ENCODE measurements at places on chromosomes 4 and X.

DNA sequence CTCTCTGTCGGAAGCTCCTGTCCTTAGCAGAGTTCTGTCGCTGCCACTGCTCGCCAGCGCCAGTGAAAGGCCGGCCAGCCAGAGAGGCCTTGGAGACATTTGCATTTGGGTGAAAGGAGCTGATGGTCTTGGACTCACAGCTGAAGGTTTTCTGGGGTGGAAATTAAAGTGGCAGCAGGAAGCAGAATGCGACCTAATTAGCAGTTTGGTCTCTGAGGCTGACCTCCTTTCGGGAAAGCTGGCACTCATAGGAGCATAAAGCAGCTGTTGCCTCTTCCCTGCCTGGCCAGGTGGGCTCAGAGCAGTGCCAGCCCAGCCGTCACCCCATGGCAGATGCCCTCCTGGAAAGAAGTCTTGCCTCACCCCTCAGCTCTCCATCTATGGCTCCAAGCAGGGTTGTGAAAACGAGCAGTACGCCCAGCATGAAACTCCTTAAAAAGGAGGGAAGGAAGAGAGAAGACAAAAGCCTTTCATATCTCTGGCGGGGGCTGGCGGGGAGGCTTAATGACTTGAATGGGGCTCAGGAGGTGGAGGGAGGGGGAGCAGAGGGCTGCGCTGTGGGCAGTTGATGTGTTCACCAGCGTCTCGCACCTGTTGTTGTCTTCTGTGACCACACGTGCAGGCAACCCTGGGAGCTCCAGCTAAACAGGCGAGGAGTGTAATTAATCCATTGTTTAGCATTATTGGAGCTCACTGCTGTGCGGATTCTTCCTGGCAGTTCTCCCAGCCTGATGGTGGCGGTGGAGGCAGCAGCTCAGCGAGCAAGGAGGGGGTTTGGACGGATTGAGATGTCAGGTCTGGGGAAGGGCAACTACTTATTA, 264.0 kb downstream of the MID1IP1 start:
- no peak for DNase-seq

DNA sequence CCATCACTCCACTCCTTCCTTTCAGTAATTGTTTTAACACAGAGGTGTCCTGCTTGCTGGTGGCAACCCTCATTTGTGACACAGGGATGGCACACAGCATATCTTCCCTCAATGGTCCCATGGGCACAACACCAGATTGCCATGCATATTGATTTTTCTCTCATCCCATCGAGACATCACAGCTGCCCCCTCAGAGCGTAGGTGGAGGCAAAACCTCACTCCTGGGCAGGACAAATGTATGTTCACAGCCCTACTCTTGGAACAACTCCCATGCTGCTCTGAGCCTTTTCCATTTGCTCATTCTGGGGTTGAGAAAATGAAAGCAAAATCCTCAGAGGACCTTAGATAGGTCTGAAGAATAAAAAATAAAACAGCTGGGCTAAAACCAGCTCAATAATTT, 172.2 kb downstream of the GABRB1 start:
- DNase-seq: no peak

DNA sequence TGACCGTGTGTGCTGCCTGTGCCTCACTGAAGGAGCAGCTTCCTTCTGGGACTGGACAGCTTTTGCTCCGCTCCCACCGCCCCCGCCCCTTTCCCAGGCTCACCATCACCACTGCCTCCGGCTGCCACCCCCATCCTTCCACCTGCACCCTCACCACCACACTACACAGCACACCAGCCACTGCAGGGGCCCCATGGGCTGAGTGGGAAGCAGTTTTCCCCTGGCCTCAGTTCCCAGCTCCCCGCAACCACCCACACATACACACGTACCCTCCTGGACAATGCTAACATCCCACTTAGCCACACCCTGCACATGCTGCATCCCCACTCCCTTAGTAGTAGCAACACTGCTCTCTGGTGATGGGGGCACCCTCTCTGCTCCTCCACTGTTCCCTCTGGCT, 29.6 kb upstream of the COX18 start:
- DNase-seq: no peak

- DNase-seq: no peak
Measured at GRCh38 chr4:77141964-77142645, 14.9 kb upstream of the CCNG2 start.

DNA sequence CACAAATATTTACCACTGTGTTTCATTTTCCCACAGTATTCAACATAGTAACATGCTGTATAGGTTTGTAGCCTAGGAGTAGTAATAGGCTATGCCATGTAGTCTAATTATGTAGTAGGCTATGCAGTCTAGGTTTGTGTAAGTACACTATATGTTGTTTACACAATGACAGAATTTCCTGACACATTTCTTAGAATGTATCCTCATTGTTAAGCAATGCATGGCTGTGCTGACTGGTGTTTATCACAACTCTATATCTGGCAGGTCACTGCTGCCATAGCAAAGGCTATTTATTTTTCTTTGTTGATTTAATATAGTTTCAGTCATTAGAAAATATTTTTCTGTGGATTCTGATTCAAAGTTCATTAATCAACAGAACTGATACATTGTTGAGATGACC, 108.3 kb upstream of the TEX13A start:
- DNase-seq: no peak

DNA sequence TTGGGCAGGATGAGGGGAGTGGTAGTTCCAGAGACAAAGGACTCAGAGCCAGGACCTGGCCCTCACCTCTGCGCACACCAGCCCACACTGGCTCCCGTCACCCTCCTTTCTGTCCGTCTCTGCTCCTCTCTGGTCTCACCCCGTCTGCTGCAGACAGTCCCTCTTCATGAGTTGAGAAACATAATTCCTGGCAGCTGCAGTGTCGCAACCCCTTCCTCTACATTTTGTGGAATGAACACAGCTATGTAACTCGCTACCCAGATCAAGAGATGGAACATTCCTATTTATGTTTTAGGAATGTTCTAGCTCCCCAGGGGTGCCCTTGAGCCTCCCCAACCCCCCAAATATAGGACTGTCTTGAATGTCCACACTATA, 59.3 kb downstream of the SHROOM2 start:
- no peak for DNase-seq

GRCh38 chr4:126604268-126604867, 1028.4 kb upstream of the INTU start:
- no peak for DNase-seq

DNA sequence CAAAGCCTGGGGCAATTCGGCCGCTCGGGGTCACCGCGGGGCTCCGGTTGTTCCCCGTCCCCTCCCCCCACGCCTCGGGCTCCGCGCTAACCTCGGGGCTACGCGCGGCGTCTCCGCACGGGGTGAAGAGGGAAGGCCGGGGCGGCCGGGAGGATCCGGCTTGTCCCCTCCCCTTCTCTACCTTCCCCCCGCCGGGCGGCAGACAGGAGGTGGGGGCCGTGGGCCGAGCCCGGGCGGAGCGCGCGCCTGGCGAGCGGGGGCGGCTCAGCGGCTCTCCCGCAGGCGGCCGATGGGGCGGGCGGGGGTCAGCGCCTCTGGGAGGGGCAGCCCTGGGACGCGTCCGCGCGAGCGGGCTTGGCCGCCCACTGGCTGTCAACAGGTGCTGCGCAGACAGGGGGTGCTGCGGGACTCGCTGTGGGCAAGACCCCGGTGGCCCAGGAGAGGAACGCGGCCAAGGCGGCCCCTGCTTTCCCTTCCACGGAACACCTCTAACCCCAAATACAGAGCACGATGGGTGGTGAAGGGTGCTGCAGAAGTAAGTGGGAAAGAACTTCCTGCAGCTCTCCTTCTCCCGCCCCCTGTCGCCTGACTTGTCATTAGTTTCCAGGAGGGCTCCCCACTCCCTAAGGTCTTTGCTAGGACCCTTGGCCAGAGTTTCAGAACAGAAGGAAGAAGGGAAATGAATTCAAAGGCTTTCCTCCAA, at the start of gene PDGFC:
Gene PDGFC, minus strand, starts transcription at position 124 of the 703 bp plus-strand sequence. CDS start 896 bp downstream, outside the sequence.
- no peak for DNase-seq

GRCh38 chrX:154602226-154602625, 16.9 kb downstream of the CTAG1B start:
- DNase-seq: no peak

DNA sequence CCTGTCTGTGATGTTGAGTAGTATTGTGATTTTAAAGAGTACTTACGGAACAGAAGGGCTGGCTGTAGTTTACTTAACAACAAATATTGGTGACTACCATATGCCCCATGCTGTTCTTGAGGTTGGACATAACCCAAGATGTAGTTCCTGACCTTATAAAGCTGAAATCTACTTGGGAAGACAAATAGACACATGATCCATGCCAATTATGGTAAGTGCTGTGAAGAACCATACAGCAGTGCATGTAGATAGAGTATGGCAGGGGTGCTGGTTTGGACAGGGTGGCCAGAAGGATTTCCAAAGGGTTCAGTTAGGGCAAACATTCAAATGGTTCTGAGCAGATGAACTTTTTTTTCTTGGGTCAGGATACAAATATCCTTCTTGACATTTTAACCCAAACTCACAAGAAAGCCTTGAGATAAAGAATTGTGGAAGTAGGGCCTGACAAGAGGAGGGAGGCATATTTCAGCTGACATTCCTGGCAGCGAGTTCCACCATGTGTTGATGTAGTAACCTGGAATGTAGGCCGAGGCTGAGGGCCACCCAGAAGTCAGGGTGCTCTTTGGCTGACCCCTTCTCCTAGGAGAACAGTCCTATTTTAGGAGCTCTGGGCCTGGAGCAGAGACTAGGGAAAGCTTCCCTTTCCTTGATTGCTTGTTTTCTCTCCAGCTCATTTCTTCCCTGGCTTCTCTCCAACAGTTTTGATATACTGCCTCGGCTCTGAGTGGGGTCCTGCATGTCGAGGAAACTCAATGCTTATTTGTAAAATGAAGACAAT, 74.2 kb downstream of the FREM3 start:
- DNase-seq: no peak

DNA sequence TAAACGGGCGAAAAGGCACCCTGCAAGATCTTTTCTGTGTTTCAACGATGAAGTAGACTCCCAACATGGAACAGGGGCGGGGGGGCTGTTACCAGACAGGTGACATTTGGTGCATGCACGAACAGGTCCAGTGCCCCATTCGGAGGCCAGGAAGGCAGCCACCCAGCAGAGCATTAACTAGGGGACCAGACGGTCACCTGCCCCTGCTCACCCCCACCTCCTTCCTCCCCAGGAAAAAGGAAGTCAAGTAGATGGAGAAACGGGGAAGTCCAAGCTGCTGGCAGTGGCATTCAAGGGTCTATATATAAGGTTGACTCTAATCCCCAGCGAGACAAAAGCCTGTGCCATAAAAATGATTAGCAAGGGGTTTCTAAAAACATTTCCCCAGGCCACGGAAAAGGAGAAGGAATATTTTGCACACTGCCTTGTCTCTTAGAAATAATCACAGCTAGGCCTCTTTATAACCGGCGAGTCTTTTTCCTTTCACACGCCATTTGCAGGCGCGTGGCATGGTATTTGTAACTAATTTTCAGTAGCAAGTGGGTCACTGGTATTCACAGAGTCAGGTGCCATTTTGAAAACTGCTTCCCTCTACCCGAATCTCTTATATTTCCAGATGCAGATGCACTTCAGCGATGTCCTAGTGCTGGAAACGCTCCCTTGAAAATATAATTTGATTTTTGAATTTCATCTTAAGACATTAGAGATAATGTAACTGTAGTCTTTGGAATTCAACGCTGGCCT, 1.2 kb upstream of the TMSB4X start:
- no peak for DNase-seq

DNA sequence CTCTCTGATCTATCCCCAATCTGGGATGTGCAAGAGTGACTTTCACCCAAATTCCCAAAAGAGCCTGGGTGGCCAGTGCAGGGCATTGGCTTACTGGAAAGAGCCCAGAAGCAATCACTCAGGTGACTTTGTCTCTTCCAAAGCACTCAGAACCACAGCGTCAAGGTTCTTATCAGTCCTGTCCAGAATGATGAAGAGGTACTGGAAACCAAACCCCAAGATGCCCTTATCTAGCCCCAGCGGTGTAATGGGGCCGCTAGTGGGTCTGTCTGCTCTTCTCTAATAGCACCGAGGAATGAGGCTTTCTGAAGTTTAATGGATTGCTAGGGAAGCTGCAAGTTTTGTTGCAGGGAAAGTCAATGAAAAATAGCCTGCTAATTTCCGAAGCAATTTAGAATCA, 21.6 kb downstream of the CLNK start:
- no peak for DNase-seq

DNA sequence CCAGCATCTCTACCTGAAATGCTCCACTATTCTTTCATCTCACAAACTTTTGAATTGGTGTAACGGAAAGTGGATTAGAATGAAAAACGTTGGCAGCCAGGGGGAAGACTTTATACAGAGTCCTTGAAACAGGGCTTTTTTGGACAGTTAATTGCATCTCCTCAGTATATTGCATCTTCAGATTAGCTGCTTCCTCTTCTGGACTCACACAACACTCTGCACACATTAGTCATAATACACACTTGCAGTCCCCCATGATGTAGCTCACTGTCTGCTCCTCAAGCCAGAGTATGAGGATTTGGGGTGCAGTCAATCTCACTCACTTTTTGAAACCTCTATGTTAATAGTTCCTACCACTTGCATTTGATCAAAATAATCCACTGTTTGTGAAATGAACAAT, 101.0 kb downstream of the ADGRA3 start:
- no peak for DNase-seq

GRCh38 chr4:39976945-39977488, 694 bp downstream of the PDS5A start:
- DNase-seq: no peak

DNA sequence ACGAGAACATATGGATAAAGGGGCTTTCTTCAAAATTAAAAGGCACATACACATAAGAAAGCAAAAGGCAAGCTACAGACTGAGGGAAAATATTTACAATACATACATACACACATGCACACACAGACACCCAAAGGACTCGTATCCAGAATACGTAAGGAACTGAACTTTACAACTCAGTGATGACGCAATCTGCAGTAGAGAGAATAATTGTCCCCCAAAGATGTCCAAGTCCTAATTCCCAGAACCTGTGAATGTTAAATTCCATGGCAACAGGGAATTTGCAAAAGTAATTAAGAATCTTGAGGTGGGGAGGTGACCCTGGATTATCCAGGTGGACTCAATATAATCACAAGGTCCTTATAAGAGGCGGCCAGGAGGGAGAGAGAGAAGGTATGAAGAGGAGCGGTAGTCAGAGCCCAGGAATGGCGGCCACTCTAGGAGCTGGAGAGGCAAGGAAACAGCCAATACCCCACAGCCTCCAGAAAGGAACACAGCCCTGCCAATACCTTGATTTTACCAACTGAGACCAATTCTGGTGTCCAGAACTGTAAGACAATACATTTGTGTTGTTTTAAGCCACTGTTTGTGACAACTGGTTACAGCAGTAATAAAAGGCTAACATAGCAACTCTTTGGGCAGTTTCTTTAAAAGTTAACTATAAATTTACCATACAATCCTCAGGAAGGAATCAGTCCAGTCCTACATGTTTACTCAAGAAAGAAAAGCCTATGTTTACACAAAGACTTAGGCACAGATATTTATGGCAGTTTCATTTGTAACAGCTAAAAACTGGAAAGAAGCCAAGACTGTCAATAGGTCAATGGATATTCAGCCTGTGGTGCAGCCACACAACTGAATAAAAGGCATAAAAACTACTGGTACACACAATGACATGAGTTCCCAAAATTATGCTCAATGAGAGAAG, 27.3 kb upstream of the STS start:
- no peak for DNase-seq

GRCh38 chr4:84032372-84032771, 466.7 kb downstream of the NKX6-1 start:
- no peak for DNase-seq

Data from stimulated activated CD4-positive, alpha-beta T cell treated with anti-CD3 and anti-CD28 coated beads, Interleukin-12 subunit alpha, Interleukin-12 subunit beta, amount 100 ng/mL, for 24 hours (primary cell).